ENCODE measurements at places on chromosomes 1 and 21. TPM values are rescaled to one million over a fixed set of nuclear protein-coding genes. Genes with fewer than 3 reads are reported as not detected.

DNA sequence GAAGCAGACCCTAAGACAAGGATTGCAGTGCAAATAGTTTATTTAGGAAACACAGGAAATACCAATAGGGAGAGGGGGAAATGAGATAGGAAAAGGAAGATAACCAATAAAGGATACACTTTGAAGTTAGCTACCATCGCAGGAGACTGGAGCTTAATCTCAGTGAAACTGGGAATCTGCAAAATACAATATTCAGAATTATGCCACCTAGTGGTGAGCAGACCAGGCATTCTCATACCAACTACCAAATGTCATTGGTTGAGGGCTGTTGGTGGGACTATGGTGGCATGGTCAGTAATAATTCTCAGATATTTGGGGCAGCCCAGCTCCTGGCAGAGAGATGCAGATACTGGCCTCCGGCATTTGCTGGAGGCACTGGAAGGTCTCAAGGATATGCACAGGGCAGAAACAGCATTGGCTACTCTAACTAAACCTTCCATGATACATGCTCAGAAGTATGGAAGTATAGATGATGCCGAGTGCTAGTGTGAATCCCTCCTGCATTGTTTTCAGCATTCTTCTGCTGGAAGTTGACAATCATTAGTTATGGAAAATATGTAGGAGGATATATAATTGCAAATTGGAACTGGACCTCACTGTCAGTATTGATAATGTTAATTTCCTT is 11.8 kb upstream of the ZFP69B start:
- DNase-seq, result peak; percentile 27

- peak; percentile 67 for DNase-seq
Observed at GRCh38 chr21:17585875-17586450, 26.7 kb downstream of the BTG3 start.

DNA sequence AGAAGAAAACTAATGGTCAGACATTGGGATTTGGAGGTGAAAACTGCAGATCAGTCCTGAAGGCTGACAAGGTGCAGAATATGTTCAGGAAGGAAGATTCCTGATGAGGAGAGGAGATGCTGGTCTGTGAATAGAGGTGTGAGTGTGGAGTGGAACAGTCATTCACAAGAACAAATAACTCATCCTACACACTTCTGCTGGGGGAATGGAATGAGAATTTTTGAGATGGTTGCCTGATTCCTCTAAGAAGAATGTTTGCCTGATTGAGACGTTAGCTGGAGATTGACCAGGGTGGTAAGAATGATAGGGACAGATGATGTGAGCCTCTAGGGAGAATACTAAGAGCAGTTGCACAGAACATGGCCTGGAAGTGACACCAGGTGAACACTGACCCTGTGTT is 4.1 kb downstream of the S100A7 start:
- no peak for DNase-seq

Gene ANKRD35
- total RNA-seq, result 0.46 TPM

DNA sequence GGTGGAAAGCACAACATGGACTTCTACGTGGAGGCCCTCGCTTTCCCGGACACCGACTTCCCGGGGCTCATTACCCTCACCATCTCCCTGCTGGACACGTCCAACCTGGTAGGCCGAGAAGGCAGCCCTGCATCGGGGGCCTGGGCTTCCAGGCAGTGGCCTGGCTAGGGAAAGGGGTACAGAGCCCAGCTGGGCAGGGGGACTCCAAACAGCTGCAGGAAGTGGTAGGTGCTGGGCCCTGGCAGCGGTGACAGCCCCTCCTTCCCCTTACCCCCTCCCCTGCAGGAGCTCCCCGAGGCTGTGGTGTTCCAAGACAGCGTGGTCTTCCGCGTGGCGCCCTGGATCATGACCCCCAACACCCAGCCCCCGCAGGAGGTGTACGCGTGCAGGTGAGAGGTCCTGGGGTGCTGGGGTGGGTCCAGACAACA is 30.0 kb upstream of the PADI6 start:
- DNase-seq, result no peak

GRCh38 chr1:229156872-229157271 is 114.0 kb upstream of the RAB4A start:
- peak; percentile 61 for DNase-seq

- no peak for DNase-seq
Observed at GRCh38 chr21:42038826-42039425, 28.8 kb upstream of the ZBTB21 start.

DNA sequence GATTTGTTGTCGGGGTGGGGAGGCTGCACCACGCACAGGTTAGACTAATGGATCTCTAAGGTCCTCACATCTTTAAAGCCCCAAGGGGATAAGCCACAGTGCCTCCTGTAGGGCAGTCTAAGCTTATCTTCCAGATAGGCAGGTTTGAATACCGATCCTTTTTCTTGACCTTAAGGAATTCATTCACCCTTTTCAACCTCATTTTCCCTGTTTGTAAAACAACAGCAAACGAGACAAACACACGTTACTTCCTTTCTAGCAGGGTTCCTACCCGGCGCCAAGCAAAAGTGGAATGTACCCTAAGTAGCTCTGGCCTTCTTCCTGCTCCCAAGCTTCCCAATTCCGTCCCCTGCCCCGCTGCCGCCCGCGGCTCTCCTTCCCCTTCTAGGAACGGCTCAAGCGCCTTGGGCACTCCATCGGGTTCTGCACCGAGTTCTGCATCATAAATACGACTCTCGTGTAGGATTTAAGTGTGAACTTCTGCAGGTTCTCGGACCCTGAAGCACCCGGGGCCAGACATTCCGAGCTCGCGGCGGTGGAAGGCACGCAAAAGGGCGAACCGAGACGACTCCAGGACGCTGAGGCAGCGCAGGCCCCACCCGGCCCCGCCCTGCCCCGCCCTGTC is 548 bp upstream of the CDC20 start:
- DNase-seq, result peak; percentile 77

Gene AQP10
- not detected for total RNA-seq

DNA sequence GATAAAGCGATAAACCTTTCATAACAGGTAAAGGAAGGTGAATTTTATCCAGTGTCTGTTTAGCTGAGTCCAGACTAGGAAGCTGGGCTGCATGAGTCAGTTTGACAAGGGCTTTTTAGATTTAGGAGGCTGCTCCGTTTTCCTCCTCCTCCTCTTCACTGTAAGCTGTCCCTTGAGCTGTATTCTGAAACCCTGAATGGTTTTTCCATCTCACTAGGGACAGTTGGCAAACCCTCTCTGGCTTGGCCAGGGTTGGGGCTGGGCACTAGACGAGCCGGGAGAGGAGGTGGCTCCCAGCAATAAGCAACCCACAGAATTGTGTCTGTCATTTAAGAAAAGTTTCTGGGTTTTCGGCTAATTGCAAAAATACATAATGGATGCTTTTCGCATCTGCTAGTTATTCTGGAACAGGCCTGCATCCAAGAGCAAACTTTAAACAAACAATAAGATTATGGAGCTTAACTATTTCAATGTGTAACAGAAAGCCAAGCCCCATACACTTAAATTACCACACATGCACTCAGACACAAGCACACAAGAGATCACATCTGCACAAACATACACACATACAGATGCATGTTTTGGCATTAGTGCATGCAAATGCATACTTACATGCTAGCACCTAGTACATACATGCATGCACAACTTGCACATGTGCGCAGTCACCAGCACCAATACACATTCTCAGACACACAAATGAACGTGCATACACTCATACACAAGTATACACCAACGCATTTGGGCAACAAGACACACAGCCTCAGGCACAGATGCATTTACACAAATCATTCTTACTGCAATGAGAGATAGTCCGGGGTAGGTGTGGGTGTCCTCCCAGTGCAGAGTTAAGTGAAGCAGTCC is 27.8 kb upstream of the FOXE3 start:
- DNase-seq, result no peak

DNA sequence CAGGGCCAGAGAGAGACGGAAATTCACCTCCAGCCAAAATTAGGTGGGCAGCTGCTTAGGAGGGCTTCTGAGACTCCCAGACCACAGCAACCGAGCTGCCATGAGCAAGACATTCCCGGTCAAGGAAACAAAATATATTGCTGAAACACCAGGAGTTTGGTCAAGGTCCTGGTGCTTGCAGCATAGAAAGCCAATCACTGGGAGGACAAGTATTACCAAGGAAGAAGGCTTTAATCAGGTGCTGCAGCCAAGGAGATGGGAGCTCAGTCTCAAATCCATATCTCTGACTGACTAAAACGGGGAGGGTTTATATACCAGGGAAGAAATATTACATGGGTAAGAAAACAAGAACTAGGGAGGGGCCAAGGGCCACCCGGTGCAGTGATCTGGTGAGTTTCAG is 18.8 kb upstream of the TMEM125 start:
- no peak for DNase-seq

DNA sequence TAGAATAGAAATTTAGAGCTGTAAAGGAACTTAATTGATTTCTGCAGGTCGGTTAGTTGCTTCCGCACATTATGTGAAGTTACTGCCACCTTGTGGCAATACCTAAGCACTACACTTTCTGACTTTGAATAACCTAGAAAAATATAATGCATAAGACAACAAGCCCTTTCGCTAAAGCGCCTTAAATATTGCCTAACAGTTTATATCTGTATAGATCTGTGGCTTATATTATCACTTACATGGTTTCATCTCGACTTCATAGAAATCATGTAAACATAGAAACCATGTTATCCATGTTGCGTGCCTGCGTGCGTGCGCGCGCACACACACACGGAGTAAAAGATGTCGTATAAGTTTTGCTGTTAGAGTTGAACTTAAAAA is 10.9 kb upstream of the IFI16 start:
- peak; percentile 68 for DNase-seq

- peak; percentile 90 for DNase-seq
Observed at GRCh38 chr1:111222308-111223125, 5.0 kb upstream of the CHI3L2 start.

GRCh38 chr1:10033359-10033845 is 644 bp downstream of the UBE4B start:
- peak; percentile 71 for DNase-seq

Gene GIPC2
- total RNA-seq, result 15.4 TPM

GRCh38 chr1:178509414-178510007 is 3.4 kb upstream of the TEX35 start:
- DNase-seq, result no peak

DNA sequence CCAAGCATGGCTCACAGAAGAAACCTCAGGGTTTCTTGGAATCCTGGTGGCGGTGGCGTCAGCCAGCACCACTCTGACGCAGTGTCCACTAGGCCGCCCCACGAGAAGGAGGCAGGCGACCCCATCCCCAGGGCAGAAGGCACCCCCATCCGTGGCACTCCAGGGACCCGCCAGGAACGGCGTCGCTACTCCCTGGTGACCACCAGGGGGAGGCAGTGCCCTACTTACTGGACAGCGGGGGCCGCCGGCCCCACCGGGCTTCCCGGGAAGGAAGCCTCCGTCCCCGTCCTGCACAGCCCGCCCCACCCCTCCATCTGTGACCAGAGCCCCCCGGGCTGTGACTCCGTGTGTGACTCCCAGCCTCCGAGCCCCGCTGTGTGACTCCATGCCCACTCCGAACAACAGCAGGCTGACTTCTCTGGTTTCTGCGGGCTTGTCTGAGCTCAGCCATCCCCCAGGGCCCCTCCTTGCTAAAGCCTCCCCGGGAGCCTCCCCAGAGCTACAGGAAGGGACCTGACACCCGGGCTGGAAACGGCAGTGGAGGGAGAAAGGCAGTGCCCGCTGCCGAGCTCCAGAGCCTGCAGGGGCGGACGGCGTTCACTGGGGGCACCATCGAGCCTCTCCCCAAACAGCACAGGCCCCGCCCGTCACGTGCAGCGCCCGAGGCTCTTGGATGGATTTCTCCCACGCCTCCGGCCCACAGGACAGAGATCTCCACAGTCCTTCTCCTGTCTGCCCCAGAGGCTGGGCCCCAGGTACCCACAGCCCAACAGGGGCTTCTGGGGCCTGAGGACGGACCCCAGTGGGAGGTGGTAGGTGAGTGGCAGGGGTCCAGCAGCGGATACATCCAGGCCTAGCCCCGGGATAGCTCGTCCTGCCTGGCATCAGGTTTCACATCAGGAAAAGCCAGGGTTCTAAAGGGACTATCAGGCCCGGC is 21.1 kb downstream of the KIF17 start:
- DNase-seq, result peak; percentile 68

Gene FAM163A
- total RNA-seq, result not detected

DNA sequence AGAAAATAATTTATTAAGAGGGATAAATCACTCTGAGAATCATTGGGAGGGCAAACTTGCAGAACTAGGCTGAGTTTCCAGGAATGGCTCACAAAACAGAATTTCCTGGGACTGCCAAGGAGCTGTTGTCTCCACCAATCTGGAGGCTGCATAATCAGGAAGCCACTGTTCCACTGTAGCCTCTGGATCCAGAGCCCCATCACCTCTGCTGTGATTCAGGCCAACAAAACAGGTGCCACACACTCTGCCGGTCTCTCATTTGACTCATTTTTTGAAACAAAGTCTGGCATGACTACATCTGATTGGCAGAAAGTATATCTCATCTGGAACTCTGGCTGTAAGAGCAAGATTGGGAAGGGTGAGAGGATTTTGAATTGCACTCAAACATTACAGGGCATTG is 178.9 kb upstream of the C1orf105 start:
- DNase-seq, result no peak

DNA sequence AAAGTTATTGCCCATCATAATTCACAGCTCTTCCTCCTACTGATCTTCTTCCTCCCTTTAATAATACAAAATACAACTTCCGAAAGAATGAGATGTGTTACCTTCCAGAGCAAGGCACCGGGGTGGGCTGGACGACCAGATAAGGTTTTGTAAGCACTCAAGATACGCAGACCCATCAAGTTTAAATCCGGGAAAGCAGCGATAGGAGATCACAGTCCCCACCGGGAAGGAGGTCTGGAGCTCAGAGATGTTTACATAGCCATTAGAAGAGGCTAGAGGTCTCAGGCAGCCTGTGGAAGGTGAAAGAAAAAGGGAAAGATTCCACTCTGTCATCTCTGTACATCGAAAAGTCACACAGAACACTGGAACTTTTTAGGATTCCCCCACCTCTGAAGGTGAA is 99.4 kb downstream of the SUSD4 start:
- DNase-seq, result no peak

DNA sequence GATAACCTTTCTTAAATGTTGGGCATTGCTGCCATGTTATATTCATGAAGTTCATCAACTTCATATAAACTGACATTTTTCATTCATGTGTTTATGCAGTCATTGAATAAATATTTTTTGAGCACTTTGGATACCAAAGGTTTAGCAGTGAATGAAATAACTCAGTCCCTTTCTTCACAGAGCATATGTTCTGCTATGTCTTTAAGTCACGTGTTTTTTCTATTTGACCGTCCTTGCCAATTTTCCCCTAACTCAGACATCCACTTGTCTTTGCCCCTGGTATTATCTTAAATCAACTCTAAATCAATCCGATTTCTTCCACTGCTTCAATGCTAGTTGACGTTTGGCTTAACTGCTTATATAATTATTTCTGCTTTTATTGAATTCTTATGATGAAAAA is 16.6 kb downstream of the ADARB1 start:
- DNase-seq, result no peak

All from HT-29 (cell line).